ENCODE measurements at places on chromosomes 5 and 9. TPM values are rescaled to one million over a fixed set of nuclear protein-coding genes. Genes with fewer than 3 reads are reported as not detected.

Gene SVEP1
- not detected for total RNA-seq

Gene DMGDH
- total RNA-seq, result not detected

Gene FBXO38
- 42.4 TPM for total RNA-seq

Gene F12
- total RNA-seq, result 10.3 TPM

Gene NXNL2
- not detected for total RNA-seq

DNA sequence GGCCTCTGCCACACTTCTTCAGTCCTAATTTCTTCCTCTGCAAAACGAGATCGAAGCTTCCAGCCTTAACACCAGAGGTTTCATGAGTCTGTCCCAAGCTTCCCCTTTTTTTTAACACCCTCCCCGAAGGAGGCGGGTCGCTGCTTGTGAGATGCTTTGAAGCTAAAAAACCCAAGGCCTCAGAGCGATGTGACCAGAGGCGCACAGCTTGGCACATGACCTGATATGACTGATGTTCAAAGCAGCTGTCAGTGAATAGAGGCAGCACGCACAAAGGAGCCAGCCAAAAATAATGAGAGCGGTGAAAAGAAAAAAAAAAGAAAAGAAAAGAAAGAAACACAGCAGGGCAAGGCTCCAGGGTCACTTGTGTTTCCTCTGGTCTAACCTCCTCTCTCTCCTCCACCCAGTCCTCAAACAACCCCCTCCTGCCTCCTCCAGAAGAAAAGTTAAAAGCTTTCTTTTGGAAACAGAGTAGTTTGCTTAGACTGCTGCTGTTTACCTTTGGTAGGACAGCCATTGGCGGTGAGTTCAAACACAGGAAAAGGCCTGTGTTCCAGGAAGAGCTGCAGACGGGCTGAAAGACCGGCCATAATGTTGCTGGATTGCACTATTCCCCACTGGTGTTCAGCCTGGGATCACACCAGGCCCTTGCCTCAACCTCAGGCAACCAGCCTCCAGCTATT lies 10.9 kb upstream of the ZNF366 start:
- H3K4me3 ChIP-seq, result no peak overlapping the region
- H3K27ac ChIP-seq, result no peak overlapping the region
- DNase-seq, result no peak
- H3K27me3 ChIP-seq, result no peaks in the 10 kb centered on the region

- H3K36me3 ChIP-seq, result no peaks in the 10 kb centered on the region
- no peaks in the 10 kb centered on the region for H3K4me1 ChIP-seq
- no peak for DNase-seq
- H3K27ac ChIP-seq, result no peak overlapping the region
- H3K4me3 ChIP-seq, result no peak overlapping the region
These were observed 8.4 kb upstream of the TNC start for GRCh38 chr9:115126404-115126803.

- H3K36me3 ChIP-seq, result no peaks in the 10 kb centered on the region
- H3K4me3 ChIP-seq, result no peak overlapping the region
- no peaks in the 10 kb centered on the region for H3K27me3 ChIP-seq
- H3K4me1 ChIP-seq, result no peaks in the 10 kb centered on the region
- no peak for DNase-seq
These were observed 197.4 kb downstream of the SEMA5A start for GRCh38 chr5:9348401-9348996.

- H3K4me3 ChIP-seq, result no peak overlapping the region
- H3K27me3 ChIP-seq, result no peaks in the 10 kb centered on the region
- H3K4me1 ChIP-seq, result no peaks in the 10 kb centered on the region
- H3K36me3 ChIP-seq, result no peaks in the 10 kb centered on the region
- no peak overlapping the region for H3K27ac ChIP-seq
These were observed 32.7 kb upstream of the RIC1 start for GRCh38 chr9:5596173-5596572.

- no peak overlapping the region for H3K4me3 ChIP-seq
- peaks cover 3% of the 10 kb centered on the region for H3K4me1 ChIP-seq
- DNase-seq, result no peak
These were observed 6.1 kb downstream of the GPSM1 start for GRCh38 chr9:136333486-136333885.

- DNase-seq, result no peak
- no peaks in the 10 kb centered on the region for H3K27me3 ChIP-seq
- H3K36me3 ChIP-seq, result no peaks in the 10 kb centered on the region
These were observed 55.1 kb downstream of the EHMT1 start for GRCh38 chr9:137673886-137674285.

DNA sequence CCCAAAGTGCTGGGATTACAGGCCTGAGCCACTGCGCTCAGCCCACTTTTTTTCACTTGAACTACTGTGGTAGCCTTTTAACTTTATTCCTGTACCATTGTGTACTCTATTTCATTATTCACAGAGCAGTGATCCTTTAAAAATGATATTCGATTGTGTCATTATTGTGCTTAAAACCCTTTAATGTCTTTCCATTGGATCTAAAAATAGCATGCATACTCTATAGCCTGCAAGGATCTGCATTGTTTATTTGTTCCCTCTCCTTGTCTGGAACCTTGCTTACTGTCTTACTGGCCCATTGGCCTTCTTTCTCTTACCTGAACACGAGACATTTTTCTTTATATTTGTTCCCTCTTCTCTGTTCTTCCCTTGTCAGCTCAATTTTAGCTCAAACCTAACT lies 15.7 kb downstream of the GPBP1 start:
- H3K4me3 ChIP-seq, result no peak overlapping the region
- H3K27me3 ChIP-seq, result no peaks in the 10 kb centered on the region
- peaks cover 3% of the 10 kb centered on the region for H3K36me3 ChIP-seq
- H3K4me1 ChIP-seq, result peaks cover 89% of the 10 kb centered on the region

DNA sequence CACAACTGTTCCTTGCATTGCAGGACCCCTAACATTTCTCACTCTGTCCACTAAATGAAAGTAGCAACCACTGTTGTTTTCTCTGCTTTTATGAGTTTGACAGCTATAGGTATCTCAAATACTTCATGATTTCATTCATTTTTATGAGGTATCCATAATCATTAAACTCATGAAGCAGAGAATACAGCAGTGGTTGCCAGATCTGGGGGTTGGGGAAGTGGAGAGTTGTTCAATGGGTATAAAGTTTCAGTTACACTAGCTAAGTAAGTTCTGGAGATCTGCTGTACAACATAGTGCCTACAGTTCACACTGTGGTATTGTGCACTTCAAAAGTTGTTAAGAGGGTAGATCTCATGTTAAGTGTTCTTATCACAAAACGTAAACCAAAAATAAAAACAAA lies 23.4 kb upstream of the CAMK4 start:
- no peak for DNase-seq
- H3K27ac ChIP-seq, result no peak overlapping the region
- no peaks in the 10 kb centered on the region for H3K4me1 ChIP-seq
- H3K36me3 ChIP-seq, result no peaks in the 10 kb centered on the region
- no peaks in the 10 kb centered on the region for H3K27me3 ChIP-seq

- no peaks in the 10 kb centered on the region for H3K36me3 ChIP-seq
- no peaks in the 10 kb centered on the region for H3K27me3 ChIP-seq
- no peak overlapping the region for H3K4me3 ChIP-seq
- no peaks in the 10 kb centered on the region for H3K4me1 ChIP-seq
- H3K27ac ChIP-seq, result no peak overlapping the region
These were observed 22.4 kb downstream of the CCL28 start for GRCh38 chr5:43389679-43390329.

DNA sequence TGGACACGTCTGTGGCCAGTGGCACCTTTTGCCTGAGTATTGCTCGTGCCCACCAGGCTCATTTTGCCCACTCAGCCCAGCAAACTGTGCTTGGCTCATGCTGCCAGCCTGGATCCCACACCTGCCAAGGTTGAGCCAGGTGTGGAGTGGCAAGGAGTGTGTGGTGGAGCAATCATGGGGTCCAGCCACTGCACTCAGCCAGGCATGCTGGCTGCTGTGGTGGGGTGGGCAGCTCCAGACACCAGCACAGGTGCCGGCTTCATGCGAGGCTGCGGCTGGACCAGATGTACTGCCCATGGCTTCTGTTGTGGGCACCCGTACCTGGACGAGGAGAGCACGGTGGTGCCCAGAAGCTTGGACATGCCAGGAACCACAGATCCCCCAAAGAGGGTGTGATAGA lies 364.1 kb downstream of the TMEM38B start:
- H3K27ac ChIP-seq, result no peak overlapping the region
- no peaks in the 10 kb centered on the region for H3K27me3 ChIP-seq
- no peak overlapping the region for H3K4me3 ChIP-seq
- DNase-seq, result no peak

DNA sequence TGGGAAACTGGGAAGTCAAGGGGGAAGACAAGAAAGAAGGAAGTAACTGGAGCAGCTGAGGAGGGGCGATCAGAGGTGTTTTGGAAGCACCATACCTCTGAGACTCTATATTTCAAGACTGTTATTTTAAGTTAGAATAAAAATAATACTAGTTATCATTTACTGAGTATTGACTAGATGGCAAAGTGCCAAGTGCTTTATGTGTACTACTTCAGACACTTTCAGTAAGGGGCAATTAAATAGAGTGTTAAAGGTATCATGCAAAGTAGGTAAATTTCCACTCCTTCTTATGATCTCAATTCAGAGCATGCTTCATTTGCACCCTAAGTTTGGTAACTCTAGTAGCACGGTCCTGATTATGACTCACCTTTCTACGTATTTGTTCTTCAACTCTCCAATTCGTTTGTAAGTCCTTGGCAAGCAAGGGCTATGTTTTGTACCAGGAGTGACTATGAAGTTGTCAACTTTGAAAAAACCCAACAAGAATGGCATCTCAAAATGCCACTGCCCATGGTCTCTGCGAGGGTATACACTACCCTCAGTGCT lies 152.4 kb upstream of the RAPGEF1 start:
- no peaks in the 10 kb centered on the region for H3K4me1 ChIP-seq
- H3K27me3 ChIP-seq, result no peaks in the 10 kb centered on the region
- DNase-seq, result no peak
- no peak overlapping the region for H3K27ac ChIP-seq

GRCh38 chr5:6719896-6720560 lies 6.8 kb downstream of the TENT4A start:
- peaks cover 72% of the 10 kb centered on the region for H3K4me1 ChIP-seq
- no peak overlapping the region for H3K27ac ChIP-seq
- no peak for DNase-seq
- no peaks in the 10 kb centered on the region for H3K36me3 ChIP-seq
- H3K27me3 ChIP-seq, result no peaks in the 10 kb centered on the region

DNA sequence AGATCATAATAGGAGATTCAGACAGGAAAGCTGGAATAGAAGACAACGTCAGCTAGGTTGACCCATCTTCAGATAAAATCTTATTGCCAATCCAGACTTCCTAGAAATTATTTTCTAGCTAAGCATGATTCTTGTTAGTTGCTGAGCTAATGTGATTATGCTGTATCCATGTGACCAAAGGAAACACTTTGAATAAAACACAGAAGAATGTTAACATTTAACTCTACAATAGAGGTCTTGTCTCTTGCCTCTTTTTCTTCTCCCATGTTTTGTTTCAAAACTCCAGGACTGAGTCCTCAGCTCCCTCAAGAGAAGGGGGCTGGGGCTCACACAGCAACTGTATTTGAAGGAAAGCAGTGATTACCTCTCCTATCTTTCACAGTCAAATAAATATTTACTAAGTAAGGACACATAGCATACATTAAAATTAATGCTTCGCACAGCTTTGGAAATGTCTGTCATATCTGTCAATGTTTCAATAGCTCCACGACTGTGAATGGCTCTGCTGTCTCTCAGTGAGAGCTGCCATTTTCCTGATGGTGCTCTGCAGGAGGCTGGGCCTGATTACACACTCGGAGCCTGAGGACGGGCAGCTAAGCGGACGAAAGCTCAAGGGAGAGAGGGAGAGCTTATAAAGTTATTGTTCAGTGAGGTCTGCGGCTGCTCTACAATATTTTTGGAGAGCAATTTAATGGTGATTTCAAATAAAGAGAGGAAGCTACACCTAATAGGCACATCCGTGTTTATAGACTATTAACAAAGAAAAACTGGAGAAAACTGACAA lies 64.8 kb upstream of the ZNF462 start:
- H3K4me1 ChIP-seq, result no peaks in the 10 kb centered on the region
- no peak overlapping the region for H3K27ac ChIP-seq
- no peaks in the 10 kb centered on the region for H3K36me3 ChIP-seq
- H3K27me3 ChIP-seq, result no peaks in the 10 kb centered on the region

- H3K4me3 ChIP-seq, result no peak overlapping the region
- no peak for DNase-seq
- H3K36me3 ChIP-seq, result no peaks in the 10 kb centered on the region
- H3K27ac ChIP-seq, result no peak overlapping the region
- H3K4me1 ChIP-seq, result peaks cover 32% of the 10 kb centered on the region
These were observed 220.3 kb upstream of the DAPK1 start for GRCh38 chr9:87277346-87277745.

Data from CD8-positive, alpha-beta memory T cell (primary cell).